Natural killer cell (primary cell): ENCODE measurements at places on chromosomes 6 and 20. TPM values are rescaled to one million over a fixed set of nuclear protein-coding genes. Genes with fewer than 3 reads are reported as not detected.

GRCh38 chr6:55047451-55048044, 126.8 kb upstream of the HCRTR2 start:
- no peaks in the 10 kb centered on the region for H3K4me1 ChIP-seq
- no peaks in the 10 kb centered on the region for H3K27me3 ChIP-seq
- H3K36me3 ChIP-seq = no peaks in the 10 kb centered on the region
- no peak for DNase-seq
- H3K27ac ChIP-seq = no peak overlapping the region

GRCh38 chr20:61350500-61351250, 98.6 kb downstream of the CDH4 start:
- no peak overlapping the region for H3K27ac ChIP-seq
- no peak for DNase-seq
- no peaks in the 10 kb centered on the region for H3K36me3 ChIP-seq
- H3K4me3 ChIP-seq = no peak overlapping the region

Gene TTK
- 0.87 TPM for total RNA-seq

Gene SNX9
- total RNA-seq = 6.0 TPM

Gene SLC32A1
- not detected for total RNA-seq
